Stromal cell of bone marrow (primary cell): ENCODE measurements at places on chromosomes 13 and 19.

GRCh38 chr13:23433171-23434153 is at the start of gene SACS:
SACS (minus strand) TSS chr13:23433702; CDS start chr13:23411239, 22,463 bp downstream.
- DNase-seq, result peak; percentile 52

GRCh38 chr13:30523211-30523610 is 57.5 kb upstream of the HMGB1 start:
- no peak for DNase-seq

- DNase-seq, result no peak
Observed at GRCh38 chr13:45941261-45941660, 89.7 kb upstream of the SIAH3 start.

DNA sequence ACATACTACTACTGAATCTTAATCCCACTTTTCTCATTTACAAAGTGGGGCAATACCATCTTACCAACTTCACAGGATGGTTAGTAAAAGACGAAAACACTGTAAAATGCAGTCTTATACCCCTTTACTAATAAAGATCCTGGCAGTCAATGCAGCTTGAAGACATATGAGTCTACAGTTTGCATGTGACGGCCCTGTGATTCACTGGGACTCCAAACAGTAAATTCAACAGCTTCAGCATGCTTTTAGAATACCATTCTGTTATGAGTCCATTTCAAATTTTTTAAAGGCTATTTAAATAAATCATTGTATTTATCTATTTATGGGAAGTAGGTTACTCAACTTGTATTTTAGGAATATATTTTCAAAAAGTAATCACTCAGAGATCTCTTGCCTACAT is 629.1 kb downstream of the LIG4 start:
- DNase-seq, result peak; percentile 42
